ENCODE measurements at places on chromosomes 1 and 21. TPM values are rescaled to one million over a fixed set of nuclear protein-coding genes. Genes with fewer than 3 reads are reported as not detected.
A peak's percentile ranks its signal among the peaks of the same experiment; 100 is the strongest.

DNA sequence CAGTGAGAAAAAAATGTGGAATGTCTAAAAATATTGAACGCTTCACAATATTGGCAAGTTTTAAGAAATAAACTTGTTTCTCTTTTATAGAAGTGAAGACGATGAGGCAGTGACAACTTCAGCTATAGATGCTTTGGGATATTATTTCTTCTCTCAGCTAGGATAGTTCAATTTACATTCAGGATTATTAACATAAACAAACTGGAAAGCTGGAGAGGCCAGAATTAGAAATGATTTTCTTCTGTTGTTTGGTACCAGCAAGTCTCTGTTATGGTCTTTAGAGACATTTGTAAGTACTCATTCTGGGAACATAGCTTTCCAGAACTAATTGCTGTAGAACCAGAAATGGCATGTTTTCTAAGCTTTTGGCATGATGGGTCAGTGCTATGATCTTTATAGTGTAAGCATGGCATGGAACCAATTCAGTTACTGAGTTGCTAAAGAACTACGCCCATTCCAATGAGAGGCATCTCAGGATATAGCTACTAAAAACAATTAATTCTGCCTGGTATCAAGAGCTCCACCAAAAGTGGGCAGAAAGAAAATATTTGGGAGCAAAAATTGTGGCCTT is 599.5 kb upstream of the B3GALT2 start:
- DNase-seq: no peak
- no peak overlapping the region for H3K27ac ChIP-seq
- no peak overlapping the region for H3K4me3 ChIP-seq
- H3K4me1 ChIP-seq: no peaks in the 10 kb centered on the region
- no peaks in the 10 kb centered on the region for H3K27me3 ChIP-seq
- no peaks in the 10 kb centered on the region for H3K36me3 ChIP-seq

ALG14 gene
- 3.4 TPM for total RNA-seq

PSMA5 gene
- total RNA-seq: 86.9 TPM

DNA sequence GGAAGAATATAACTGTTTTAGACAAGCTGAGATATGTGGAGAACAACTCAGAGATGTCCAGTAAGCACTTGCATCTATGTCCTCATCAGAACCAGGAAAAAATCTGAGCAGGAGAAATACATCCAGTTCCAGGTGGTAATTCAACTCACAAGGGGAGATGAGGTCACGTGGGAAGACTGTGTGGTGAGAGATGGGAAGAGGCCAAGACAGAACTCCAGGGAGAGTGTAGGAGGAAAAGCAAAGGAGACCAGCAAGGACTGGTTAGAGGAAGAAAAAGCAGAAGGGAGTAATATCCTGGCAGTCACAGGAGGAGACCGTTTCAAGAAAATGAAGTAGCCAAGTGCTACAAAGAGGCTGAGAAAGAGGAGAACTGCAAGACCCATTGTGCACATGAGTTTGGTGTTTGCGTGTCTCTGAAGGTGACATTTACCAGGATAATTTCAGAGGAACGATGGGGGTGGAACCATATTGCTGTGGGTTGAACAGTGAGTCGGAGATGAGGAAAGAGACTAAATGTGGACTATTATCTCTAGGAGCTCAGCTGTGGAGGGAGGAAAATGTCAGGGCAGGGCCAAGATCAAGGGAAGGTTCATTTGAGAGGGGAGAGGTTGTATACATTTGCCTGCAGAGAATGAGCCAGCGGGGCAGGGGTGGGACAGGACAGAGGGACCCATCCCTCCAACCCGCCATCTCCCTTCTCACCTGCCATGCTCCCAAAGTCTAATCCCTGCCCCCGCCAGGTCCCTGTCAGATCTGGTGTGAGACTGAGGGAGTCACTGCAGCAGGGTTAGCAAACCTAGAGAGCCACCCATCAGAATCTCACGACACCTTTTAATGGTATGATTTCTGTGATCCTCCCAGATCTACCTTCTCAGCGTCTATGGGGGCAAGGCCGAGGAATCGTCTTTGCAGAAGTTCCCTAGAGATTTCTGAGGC is 24.9 kb downstream of the SUSD4 start:
- peaks cover 72% of the 10 kb centered on the region for H3K27me3 ChIP-seq
- no peak overlapping the region for H3K27ac ChIP-seq
- H3K4me3 ChIP-seq: no peak overlapping the region
- H3K4me1 ChIP-seq: no peaks in the 10 kb centered on the region
- H3K36me3 ChIP-seq: no peaks in the 10 kb centered on the region
- DNase-seq: no peak

DNA sequence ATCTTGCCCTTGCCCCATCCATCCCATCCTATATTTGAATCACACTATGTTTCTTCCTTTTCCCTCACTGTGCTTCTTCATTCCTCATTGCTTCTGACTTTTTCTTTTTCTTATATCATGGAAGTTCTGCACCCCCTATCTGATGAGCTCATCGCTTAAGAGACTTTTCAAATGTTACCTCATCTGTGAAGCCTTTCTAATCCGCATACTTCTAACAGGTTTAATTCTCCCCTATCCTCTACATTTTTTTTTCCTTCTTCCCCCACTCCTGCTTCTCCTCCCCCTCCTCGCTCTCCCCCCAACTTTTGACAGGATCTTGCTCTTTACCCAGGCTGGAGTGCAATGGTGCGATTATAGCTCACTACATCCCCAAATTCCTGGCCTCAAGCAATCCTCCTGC is 39.5 kb downstream of the OSBPL9 start:
- H3K36me3 ChIP-seq: peaks cover 4% of the 10 kb centered on the region
- no peak overlapping the region for H3K4me3 ChIP-seq
- H3K4me1 ChIP-seq: peaks cover 20% of the 10 kb centered on the region
- no peak for DNase-seq
- H3K27me3 ChIP-seq: no peaks in the 10 kb centered on the region

S100A7 gene
- total RNA-seq: not detected

GRCh38 chr1:100532645-100533044 is 5.3 kb upstream of the GPR88 start:
- no peak overlapping the region for H3K4me3 ChIP-seq
- no peak for DNase-seq
- peaks cover 6% of the 10 kb centered on the region for H3K27me3 ChIP-seq
- no peaks in the 10 kb centered on the region for H3K36me3 ChIP-seq
- no peaks in the 10 kb centered on the region for H3K4me1 ChIP-seq

KPRP gene
- total RNA-seq: not detected

SELENBP1 gene
- total RNA-seq: 29.8 TPM

OR2AK2 gene
- total RNA-seq: not detected

OR6K3 gene
- total RNA-seq: not detected

GRCh38 chr1:116921301-116921885 is 11.7 kb downstream of the PTGFRN start:
- no peaks in the 10 kb centered on the region for H3K27me3 ChIP-seq
- H3K4me3 ChIP-seq: no peak overlapping the region
- H3K36me3 ChIP-seq: no peaks in the 10 kb centered on the region
- no peak for DNase-seq

DNA sequence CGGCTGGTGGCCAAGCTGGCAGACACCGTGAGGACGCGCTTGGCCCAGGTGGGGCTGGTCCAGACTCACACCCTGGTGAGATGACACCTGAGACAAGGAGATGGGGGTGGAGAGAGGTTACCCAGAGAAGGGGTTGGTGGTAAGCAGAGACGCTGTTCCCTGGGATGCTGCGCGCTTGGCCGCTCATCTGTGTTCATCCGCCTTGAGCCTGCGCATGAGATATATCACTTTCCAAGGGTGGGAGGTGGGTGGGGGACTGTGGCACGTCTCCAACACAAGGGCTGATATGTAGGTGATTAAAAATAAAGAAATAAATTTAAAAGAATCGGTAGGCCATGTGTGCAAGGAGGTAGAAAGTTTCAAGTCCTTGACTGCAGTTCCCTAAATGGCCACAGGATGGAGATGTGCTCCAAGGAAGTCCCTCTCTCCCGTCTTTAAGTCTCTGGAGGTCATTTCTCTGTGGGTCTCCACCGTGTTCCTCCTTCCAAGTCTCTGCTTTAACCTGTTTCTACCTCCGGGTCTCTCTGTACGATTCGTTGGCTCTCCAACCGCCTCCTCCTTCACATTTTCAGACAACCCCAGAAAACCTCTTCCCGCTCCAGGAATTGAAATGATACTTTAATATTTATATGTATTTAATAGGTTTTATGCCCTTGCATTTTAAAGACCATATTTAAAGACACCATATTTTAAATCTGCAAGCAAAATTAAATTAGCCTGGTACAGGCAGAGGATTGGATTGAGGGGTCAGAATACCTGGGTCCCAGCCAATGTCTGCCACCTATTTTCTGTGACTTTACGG is 4.5 kb downstream of the TTC24 start:
- H3K4me1 ChIP-seq: no peaks in the 10 kb centered on the region
- DNase-seq: peak; percentile 95
- H3K27me3 ChIP-seq: no peaks in the 10 kb centered on the region

Data from PC-3 (cell line).